Fibroblast of mammary gland (primary cell): ENCODE measurements at places on chromosomes 5 and 9.
A peak's percentile ranks its signal among the peaks of the same experiment; 100 is the strongest.

GRCh38 chr5:84709075-84709474, 324.4 kb upstream of the EDIL3 start:
- no peak for DNase-seq

DNA sequence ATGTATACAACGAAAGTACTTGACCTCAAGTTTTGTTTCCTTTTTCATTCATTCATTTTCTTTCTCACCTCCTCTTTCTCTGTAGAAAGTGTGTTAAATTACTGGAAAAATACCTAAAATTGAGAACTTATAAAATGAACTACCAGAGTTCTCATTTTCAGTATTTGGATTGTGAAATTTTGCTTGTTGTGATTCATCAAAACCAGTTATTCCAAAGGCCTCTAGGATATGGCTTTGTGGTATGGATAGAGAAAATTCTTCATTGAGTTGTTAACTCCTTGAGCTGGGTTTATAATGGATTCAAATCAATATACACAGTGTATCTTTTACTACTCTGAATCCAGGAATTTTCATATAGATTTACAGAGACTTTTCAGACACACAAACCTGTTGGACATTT, 287.6 kb downstream of the KDM4C start:
- DNase-seq, result peak; percentile 35

DNA sequence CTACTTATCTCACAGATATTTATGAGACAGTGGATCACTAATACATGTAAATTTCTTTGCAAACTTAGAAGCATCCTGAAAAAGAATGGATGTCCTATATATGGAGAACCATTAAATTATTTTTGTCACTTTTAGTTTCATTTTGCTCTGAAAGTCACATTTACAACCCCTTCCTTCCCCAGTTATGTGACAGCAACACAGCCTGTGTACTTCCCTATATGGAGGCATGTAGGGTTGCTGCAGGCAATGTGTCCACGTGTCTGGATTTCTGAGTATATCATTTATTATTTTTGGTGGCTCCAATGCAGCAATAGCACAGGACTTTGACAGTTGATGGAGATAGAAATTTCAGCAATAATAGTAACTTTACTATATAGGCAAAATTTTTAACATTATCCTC, 156.4 kb downstream of the ST8SIA4 start:
- no peak for DNase-seq

DNA sequence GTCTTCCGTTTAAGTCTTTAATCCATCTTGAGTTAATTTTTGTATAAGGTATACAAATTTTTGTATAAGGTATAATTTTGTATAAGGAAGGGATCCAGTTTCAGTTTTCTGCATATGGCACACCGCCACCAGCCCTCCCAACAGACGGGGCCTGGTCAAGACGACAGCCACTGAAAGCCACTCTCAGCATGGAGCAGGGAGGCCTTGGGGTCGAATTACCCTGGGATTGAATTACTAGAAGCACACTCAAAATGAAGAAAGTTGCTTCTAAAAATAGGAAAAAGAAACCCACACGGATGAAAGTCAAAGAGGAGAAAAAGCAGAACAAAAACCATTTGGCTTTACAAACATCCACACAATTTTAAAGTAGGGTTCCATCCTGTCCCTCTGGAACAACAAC, 586.2 kb upstream of the ADAMTS16 start:
- DNase-seq, result no peak

DNA sequence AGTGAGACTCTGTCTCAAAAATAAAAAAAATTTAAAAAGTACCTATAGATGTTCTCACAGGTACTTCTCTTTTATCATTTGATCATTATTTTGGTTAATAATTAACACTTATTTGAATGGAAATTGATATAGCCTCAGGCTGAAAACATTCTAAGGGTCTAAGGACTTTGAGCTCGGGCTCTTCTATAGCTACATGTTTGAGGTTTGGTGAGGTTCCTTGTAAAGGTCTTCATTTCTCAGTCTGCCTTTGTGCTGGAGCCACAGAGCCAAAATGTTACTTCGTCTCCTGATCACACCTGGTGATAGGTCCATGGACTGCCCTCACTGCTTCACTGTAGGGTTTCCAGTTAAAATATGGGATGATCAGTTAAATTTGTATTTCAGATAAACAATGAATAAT, 22.6 kb downstream of the ARHGEF37 start:
- no peak for DNase-seq

DNA sequence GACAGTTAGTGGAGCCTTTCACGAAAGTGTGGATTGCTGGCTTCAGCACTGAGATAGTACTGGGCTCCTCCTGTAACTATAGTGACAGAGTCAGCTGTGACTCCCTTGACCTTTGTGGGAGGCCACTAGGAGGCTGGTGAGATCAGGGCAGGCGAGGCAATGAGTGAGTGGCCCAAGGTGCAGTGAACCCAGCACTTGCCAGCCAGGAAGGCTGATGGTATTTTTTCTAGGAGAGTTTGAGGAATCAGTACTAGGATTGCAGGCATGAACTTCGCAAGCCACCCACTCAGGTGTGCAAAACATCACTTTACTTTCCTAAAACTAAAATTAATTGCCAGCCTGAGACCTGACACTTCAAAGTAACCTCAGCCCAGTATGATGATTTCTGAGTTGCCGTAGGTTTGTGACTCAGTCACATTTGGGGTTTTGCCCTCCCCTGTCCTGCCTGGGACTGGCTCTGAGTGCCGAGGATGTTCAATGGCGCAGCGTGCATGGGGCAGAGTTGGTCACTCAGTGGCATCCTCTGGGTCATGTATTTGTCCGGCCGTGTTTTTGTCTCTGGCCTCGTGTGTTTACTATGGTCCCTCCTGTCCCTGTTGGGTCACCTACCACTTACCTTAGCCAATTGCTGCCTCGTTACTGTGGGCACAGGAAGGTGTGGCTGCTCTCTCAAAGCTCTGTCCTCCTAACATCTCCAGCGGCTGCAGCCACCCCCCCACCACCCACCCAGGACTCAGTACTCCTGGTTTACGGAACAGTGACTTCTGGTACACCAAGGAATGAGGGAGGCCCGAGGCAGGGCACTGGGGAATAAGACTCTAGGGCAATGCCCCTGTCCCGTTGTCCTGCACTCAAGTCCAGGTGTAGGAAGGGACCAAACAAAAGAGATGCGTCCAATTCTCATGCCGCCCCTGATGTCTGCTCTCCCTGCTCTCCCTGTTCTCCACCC, 67.2 kb downstream of the IL31RA start:
- DNase-seq, result no peak

GRCh38 chr5:151694035-151694485, 7.3 kb upstream of the SPARC start:
- no peak for DNase-seq
